CD4-positive, alpha-beta T cell treated with Interleukin-1 beta for 1 hour (primary cell): ENCODE measurements at places on chromosomes 4 and X.

- no peak for DNase-seq
Observed at GRCh38 chr4:52260514-52261210, 209.6 kb downstream of the SPATA18 start.

DNA sequence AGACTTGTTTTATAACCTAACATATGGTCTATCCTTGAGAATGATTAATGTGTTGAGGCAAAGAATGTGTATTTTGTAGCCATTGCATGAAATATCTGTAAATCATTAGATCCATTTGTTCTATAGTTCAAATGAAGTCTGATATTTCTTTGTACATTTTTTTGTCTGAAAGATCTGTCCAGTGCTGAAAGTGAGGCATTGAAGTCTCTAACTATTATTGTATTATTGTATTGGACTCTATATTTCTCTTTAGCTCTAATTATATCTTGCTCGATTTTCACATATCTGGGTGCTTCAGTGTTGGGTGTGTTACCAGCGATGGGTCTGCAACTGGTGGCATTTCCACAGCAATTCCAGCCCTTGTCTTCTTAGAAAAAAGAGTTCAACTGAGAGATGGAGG is 76.0 kb downstream of the PBDC1 start:
- no peak for DNase-seq

- peak; percentile 59 for DNase-seq
Observed at GRCh38 chr4:110514889-110515479, 39.0 kb downstream of the ENPEP start.

GRCh38 chrX:21524008-21524407 is 134.1 kb downstream of the KLHL34 start:
- no peak for DNase-seq

GRCh38 chr4:64407000-64407399 is 2.2 kb downstream of the TECRL start:
- DNase-seq = no peak
